ENCODE measurements at places on chromosomes 12 and 14. TPM values are rescaled to one million over a fixed set of nuclear protein-coding genes. Genes with fewer than 3 reads are reported as not detected.

Gene LYZ
- 6.6 TPM for total RNA-seq

Gene KRT73
- not detected for total RNA-seq

Gene RPS6KL1
- total RNA-seq = 11.0 TPM

Gene ACOT6
- not detected for total RNA-seq

Gene CLEC9A
- not detected for total RNA-seq

Gene RHOJ
- total RNA-seq = 11.6 TPM

Gene TAMALIN
- total RNA-seq = 9.8 TPM

Gene CLEC14A
- total RNA-seq = 15.5 TPM

Gene ADCY4
- 35.2 TPM for total RNA-seq

Gene ABCC9
- total RNA-seq = 39.1 TPM

Gene SSPN
- total RNA-seq = 20.1 TPM

Gene CLEC6A
- total RNA-seq = 0.79 TPM

Gene STAC3
- not detected for total RNA-seq

Gene PPFIBP1
- total RNA-seq = 135 TPM
